Kidney (tissue), 22 donors: ENCODE measurements at places on chromosomes 3 and 15.

- no peaks in the 10 kb centered on the region for H3K36me3 ChIP-seq
- H3K27me3 ChIP-seq: no peaks in the 10 kb centered on the region
- peak overlapping the region; percentile 71 for H3K27ac ChIP-seq
- no peaks in the 10 kb centered on the region for H3K4me1 ChIP-seq
- no peak overlapping the region for H3K4me3 ChIP-seq
Measured at GRCh38 chr3:29758434-29759322, 477.8 kb downstream of the RBMS3 start.

DNA sequence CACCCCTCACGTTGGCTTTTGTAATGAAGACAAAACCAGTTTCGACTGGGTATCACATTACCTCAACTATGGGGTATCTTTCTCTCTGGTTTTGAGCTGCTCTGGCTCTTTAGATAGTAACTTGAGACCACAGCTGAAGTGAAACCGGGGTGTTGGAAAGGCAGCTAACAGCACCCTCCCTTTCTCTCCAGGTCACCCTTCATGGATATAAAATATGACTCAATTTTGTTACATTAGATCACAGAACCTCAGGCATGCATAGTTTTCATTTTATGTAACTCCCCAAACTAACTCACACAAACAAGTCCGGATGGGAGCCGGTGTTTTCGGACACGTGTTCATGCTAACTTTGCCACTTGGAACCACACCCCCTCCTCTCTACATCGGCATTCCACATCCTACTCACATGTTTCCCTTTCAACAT is 90.7 kb downstream of the NR2F2 start:
- H3K27ac ChIP-seq: no peak overlapping the region
- H3K4me1 ChIP-seq: no peaks in the 10 kb centered on the region
- no peak overlapping the region for H3K4me3 ChIP-seq
- peak; percentile 58 for DNase-seq

DNA sequence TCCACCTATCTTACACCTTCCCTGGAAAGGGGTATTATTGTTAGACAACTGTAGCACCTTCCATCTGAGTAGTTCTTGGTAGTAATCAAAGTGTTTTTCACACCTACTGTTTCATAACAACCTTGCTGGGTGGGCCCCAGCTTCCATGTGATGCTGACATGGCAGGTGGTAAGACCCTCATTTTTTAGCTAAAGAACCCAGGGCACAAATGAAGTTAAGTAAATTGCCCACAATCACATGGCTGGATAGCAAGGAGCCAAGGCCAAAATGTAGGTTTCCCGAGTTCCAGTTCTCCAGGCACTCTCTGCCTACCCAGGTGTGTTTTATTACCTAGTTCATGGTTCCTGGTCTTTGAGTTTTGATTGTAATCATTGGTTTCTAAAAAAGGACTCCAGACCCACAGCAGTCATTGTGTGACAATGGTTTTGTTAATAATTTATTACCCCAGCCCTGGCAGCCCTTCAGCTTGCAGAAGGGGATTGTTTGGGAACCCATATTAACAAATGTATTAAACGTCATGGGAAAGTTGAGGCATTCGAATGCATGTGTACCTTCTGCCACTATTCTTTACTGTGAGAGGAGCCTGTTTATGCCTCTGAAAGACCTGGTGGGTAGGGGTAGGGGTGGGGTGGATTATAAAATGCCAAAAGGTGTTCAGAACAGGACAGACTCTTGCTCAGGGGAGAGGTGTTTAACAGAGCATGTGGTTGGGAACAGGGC is 222.2 kb upstream of the BHLHE40 start:
- DNase-seq: peak; percentile 82
- peak overlapping the region; percentile 87 for H3K27ac ChIP-seq

DNA sequence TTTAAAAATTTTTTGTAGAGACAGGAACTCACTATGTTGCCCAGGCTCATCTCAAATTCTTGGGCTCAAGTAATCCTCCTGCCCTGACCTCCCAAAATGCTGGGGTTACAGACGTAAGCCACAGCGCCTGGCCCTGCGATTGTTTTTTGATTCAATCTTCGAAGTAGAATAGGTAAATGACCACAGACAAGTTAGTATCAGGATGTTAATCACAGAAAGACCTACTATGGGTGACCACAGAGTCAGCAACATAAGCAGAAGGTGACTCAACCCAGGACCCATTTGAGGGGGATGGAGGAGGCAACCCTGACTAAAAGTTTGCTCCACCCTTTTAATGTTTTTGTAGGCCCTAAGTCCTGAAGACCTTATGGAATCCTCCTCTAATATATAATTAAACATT is 10.0 kb upstream of the USP3 start:
- H3K4me3 ChIP-seq: no peak overlapping the region
- H3K27ac ChIP-seq: no peak overlapping the region
- H3K36me3 ChIP-seq: no peaks in the 10 kb centered on the region

DNA sequence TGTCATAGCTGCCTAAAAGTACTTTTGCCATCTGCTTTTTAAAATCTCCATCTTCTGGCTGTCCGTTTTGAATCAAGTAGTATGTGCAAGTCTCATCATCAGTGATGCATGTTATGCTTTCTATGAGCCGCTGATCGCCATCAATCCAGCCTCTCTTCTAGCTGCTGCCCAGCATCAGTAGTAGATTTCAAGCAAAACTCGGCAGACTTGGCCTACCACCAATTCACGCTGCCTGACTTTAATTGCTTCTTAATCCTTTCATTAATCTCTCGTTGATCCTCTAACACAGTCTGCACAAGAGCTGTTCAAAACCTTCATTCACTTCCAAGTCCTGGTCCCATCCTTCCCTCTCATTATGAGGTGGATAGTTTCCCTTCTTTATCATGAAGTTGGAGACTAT is 104.9 kb downstream of the NSUN3 start:
- H3K4me3 ChIP-seq: no peak overlapping the region
- no peaks in the 10 kb centered on the region for H3K4me1 ChIP-seq
- H3K27me3 ChIP-seq: no peaks in the 10 kb centered on the region
- no peak overlapping the region for H3K27ac ChIP-seq
- H3K36me3 ChIP-seq: no peaks in the 10 kb centered on the region

GRCh38 chr3:161920196-161920595 is 423.6 kb downstream of the OTOL1 start:
- no peak overlapping the region for H3K4me3 ChIP-seq
- no peak for DNase-seq
- no peaks in the 10 kb centered on the region for H3K27me3 ChIP-seq
- H3K27ac ChIP-seq: no peak overlapping the region
- H3K4me1 ChIP-seq: no peaks in the 10 kb centered on the region
